Activated T-helper 1 cell treated with anti-CD3 and anti-CD28 coated beads, Interleukin-12 subunit alpha, Interleukin-12 subunit beta, Interleukin-2, Interleukin-4 antibody, amounts not matched to agents 30 ng/mL and 10 ng/mL and 1 ng/mL, durations not matched to agents 14 hours and 24 hours and 36 hours (primary cell): ENCODE measurements at places on chromosomes 12 and 14. TPM values are rescaled to one million over a fixed set of nuclear protein-coding genes. Genes with fewer than 3 reads are reported as not detected.

DNA sequence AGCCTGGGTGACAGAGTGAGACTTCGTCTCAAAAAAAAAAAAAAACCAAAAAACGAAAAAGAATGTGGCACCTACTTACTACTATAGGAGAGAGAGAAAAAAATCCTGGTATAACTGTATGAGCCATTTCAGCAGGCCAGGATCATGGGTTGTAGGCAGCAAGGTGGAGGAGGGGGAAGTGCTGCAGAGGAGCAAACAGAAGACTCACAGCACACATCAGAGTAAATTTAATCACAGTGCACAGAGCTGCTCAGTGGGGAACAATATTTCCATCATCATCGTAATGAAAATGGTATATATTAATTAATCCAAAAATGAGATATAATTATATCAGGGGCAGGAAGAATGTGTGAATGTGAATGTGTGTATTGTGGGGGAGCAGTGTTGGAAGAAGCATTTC is 175.8 kb downstream of the SLC2A13 start:
- H3K27ac ChIP-seq: no peak overlapping the region
- H3K27me3 ChIP-seq: no peaks in the 10 kb centered on the region
- H3K36me3 ChIP-seq: no peaks in the 10 kb centered on the region
- no peaks in the 10 kb centered on the region for H3K4me1 ChIP-seq
- DNase-seq: no peak

Gene DAAM1
- total RNA-seq: 4.2 and 5.3 TPM in 2 replicates

DNA sequence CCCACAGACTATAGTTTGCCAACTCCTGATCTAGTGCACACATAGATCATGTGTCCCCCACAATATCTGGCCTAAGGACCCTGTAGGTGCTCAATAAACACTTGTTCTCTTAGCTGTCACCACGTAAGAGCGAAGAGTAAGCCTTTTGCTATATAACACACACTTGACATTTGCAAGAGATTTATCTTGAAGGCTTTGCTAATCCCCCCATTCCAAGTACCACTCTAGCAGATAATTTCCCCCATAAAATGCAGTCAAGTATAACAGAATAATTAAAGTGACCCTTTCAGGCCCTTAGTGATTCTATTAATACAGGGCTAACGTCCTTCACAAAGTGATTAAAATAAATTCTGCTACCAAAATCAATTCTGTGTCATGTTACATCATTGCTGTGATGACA is 87.5 kb downstream of the PLXNC1 start:
- no peak for DNase-seq
- no peaks in the 10 kb centered on the region for H3K4me1 ChIP-seq
- H3K36me3 ChIP-seq: peaks cover 37% of the 10 kb centered on the region
- H3K4me3 ChIP-seq: no peak overlapping the region

Gene NGDN
- 80.1 and 84.5 TPM in 2 replicates for total RNA-seq

DNA sequence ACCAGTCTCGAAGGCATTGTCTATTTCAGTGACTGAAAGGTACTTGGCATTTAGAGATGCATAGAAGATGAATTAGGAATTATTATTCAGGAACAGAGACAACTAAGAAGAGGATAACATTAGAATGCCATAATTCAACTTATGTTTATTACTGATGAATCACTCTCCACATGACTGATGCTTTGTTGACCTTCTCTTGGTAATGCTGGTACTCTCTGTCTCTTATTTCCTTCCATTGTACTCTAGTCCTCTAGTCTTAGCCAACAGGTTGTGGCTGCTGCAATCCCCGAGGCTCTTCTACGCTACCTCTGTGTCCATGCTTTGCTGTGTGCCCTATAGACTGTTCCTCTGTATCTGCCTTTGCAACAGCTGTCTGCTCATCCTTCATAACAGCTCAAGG is 652.9 kb downstream of the NRXN3 start:
- no peak overlapping the region for H3K4me3 ChIP-seq
- DNase-seq: no peak
- H3K27ac ChIP-seq: no peak overlapping the region
- H3K27me3 ChIP-seq: no peaks in the 10 kb centered on the region
- no peaks in the 10 kb centered on the region for H3K36me3 ChIP-seq

Gene CACNA1C
- 0.18 and 0.27 TPM in 2 replicates for total RNA-seq

GRCh38 chr12:91952916-91953315 is 192.7 kb downstream of the BTG1 start:
- no peaks in the 10 kb centered on the region for H3K36me3 ChIP-seq
- DNase-seq: no peak
- H3K4me1 ChIP-seq: peaks cover 5% of the 10 kb centered on the region
- no peak overlapping the region for H3K27ac ChIP-seq

GRCh38 chr14:56002876-56003625 is 115.2 kb upstream of the PELI2 start:
- H3K27me3 ChIP-seq: peaks cover 25% of the 10 kb centered on the region
- H3K36me3 ChIP-seq: peaks cover 2% of the 10 kb centered on the region
- no peak overlapping the region for H3K27ac ChIP-seq
- H3K4me1 ChIP-seq: peaks cover 38% of the 10 kb centered on the region
- DNase-seq: peak; percentile 25
- no peak overlapping the region for H3K4me3 ChIP-seq

- DNase-seq: no peak
- no peak overlapping the region for H3K27ac ChIP-seq
- no peaks in the 10 kb centered on the region for H3K36me3 ChIP-seq
- no peak overlapping the region for H3K4me3 ChIP-seq
These were observed 841.5 kb upstream of the FLRT2 start for GRCh38 chr14:84688297-84689025.

DNA sequence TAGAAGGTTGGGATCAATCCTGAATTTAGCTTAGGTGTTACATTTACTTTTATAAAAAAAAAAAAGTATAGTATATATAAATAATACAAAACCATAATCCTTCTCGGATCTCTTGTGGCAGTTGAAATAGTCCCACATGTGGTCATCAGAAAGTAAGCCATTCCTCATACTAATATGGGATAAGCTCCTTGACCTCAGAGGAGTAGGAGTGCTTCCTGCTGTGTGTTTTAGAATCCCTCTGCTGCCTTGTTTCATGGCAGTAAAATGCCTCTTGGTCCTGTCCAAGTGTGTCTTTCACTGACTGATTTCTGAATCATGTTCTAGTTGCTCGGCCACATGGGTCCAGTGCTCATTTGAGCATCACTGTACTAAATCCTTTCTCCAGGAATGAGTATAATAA is 117.0 kb downstream of the NTN4 start:
- H3K36me3 ChIP-seq: no peaks in the 10 kb centered on the region
- no peak overlapping the region for H3K27ac ChIP-seq
- H3K4me3 ChIP-seq: no peak overlapping the region
- no peaks in the 10 kb centered on the region for H3K4me1 ChIP-seq
- peaks cover 5% of the 10 kb centered on the region for H3K27me3 ChIP-seq

GRCh38 chr14:103207388-103208072 is 84.3 kb downstream of the TNFAIP2 start:
- peaks cover 36% of the 10 kb centered on the region for H3K27me3 ChIP-seq
- no peak overlapping the region for H3K27ac ChIP-seq
- no peaks in the 10 kb centered on the region for H3K4me1 ChIP-seq
- no peak for DNase-seq
- peaks cover 2% of the 10 kb centered on the region for H3K36me3 ChIP-seq

GRCh38 chr12:53353257-53353655 is 17.1 kb upstream of the SP7 start:
- H3K36me3 ChIP-seq: no peaks in the 10 kb centered on the region
- H3K27me3 ChIP-seq: no peaks in the 10 kb centered on the region
- DNase-seq: no peak
- peaks cover 10% of the 10 kb centered on the region for H3K4me1 ChIP-seq
- H3K27ac ChIP-seq: no peak overlapping the region

DNA sequence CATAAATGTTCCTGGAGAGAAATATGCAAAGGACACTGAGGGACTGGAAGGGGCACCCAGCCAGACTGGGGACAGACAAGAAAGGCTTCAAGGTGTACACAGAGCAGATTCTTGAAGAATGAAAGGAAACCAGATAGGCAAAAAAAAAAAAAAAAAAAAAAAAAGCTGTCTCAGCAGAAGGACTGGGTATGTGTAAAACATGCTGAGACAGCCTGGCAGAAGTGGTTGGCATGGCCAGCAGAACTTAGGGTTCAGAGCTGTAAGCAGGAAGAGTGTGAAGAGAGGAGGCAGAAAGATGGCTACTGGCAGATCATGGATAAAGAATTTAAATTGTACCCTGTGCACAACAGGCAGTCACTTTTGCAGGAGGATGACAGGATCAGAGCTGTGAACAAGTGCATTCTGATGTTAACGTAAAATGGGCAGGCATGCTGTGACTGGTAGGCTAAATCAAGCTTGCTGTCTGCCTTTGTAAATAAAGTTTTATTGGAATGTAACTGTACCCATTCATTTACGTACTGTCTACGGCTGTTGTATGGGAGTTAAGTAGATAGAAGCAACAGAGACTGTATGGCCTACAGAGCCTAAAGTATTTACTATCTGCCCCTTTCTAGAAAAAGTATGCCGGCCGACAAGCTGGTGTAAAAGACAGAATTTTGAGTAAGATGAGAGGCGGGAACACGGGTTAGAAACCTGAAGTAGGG is 42.2 kb downstream of the UBR7 start:
- H3K36me3 ChIP-seq: peaks cover 17% of the 10 kb centered on the region
- H3K27ac ChIP-seq: no peak overlapping the region
- no peaks in the 10 kb centered on the region for H3K27me3 ChIP-seq
- H3K4me1 ChIP-seq: no peaks in the 10 kb centered on the region

- H3K27ac ChIP-seq: no peak overlapping the region
- H3K4me1 ChIP-seq: peaks cover 50% of the 10 kb centered on the region
- H3K27me3 ChIP-seq: no peaks in the 10 kb centered on the region
- H3K36me3 ChIP-seq: peaks cover 50% of the 10 kb centered on the region
- H3K4me3 ChIP-seq: peak overlapping the region; percentile 97
These were observed 2.0 kb downstream of the DDIT3 start for GRCh38 chr12:57518176-57518919.

- peak; percentile 88 for DNase-seq
- peak within 1 kb of the TSS; percentile 99 for H3K27ac ChIP-seq
- peak within 1 kb of the TSS; percentile 100 for H3K4me3 ChIP-seq
- peaks cover 24% of the 10 kb centered on the region for H3K36me3 ChIP-seq
- no peaks in the 10 kb centered on the region for H3K27me3 ChIP-seq
These were observed at the start of gene PPP1CC for GRCh38 chr12:110742718-110743570. PPP1CC (minus strand) TSS chr12:110742891; CDS start chr12:110742707, 184 bp downstream.

Gene FBXO34
- 24.7 and 26.6 TPM in 2 replicates for total RNA-seq

Gene SLC25A21
- total RNA-seq: not detected in 2 replicates

Gene FZD10
- total RNA-seq: not detected in 2 replicates

- H3K36me3 ChIP-seq: no peaks in the 10 kb centered on the region
- H3K27me3 ChIP-seq: no peaks in the 10 kb centered on the region
- no peak for DNase-seq
- H3K27ac ChIP-seq: no peak overlapping the region
These were observed 202.6 kb upstream of the ALG10B start for GRCh38 chr12:38113991-38114390.

Gene GPD1
- total RNA-seq: 0.29 and 0.88 TPM in 2 replicates

Gene SYNDIG1L
- total RNA-seq: not detected in 2 replicates

GRCh38 chr12:110591451-110592051 is 8.4 kb upstream of the PPTC7 start:
- H3K4me3 ChIP-seq: no peak overlapping the region
- peak overlapping the region; percentile 87 for H3K27ac ChIP-seq
- no peaks in the 10 kb centered on the region for H3K36me3 ChIP-seq
- peaks cover 22% of the 10 kb centered on the region for H3K4me1 ChIP-seq
- no peak for DNase-seq

DNA sequence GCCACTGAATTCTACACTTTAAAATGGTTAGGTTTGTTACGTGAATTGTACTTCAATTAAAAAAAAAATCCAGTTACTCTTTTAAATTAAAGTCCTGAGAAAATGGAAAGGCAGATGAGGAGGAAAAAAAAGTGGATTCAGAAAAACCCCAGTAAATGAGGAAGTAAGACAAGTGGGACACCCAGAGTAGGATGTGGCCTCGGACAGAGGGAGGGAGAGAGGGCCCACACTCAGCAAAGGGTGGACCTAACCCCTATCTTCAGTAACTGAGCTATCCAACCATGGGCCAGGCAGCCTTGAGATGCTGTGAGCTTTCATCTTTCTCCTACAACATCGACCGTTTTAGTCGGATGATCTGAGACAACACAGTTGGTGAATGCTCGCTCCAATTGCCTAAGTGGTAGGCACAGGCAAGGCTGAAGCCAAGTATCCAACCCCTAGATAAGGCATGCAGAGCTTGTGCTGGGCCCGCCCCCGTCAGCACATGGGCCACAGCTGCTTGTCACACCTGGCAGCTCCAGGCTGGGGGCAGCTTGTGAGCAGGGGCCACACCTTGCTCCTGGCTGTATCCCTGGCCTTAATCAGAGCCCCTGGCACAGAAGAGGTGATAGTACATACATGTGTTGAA is 142.1 kb downstream of the TTC7B start:
- no peaks in the 10 kb centered on the region for H3K36me3 ChIP-seq
- DNase-seq: no peak
- no peaks in the 10 kb centered on the region for H3K27me3 ChIP-seq
- peaks cover 32% of the 10 kb centered on the region for H3K4me1 ChIP-seq
- no peak overlapping the region for H3K4me3 ChIP-seq

Gene SLC6A13
- total RNA-seq: 0.27 and 0.44 TPM in 2 replicates

GRCh38 chr14:61932974-61933373 is 170.8 kb downstream of the SNAPC1 start:
- no peak overlapping the region for H3K4me3 ChIP-seq
- H3K36me3 ChIP-seq: no peaks in the 10 kb centered on the region
- H3K4me1 ChIP-seq: no peaks in the 10 kb centered on the region
- H3K27ac ChIP-seq: no peak overlapping the region
- H3K27me3 ChIP-seq: peaks cover 7% of the 10 kb centered on the region

DNA sequence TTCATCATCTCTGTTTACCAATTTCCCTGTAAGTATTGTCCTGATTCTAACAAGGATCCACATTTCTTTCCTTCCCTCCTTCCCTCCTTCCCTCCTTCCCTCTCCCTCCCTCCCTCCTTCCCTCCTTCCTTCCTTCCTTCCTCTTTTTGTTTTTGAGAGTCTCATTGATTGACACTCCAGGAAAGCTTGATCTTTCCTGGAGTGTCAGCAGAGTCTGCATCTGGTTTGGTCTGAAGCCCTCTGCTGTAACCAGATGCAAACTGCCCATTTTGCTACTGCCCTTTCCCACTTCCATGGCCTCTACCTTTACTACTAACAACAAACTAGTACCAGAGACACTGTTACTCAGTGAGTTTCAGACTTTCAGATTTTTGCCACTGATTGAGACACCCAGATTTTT is 14.4 kb upstream of the OR6C65 start:
- H3K36me3 ChIP-seq: no peaks in the 10 kb centered on the region
- H3K27me3 ChIP-seq: peaks cover 2% of the 10 kb centered on the region
- no peaks in the 10 kb centered on the region for H3K4me1 ChIP-seq
- no peak for DNase-seq

- H3K4me3 ChIP-seq: peak overlapping the region; percentile 23
- peak overlapping the region; percentile 3 for H3K27ac ChIP-seq
- H3K36me3 ChIP-seq: no peaks in the 10 kb centered on the region
- peaks cover 17% of the 10 kb centered on the region for H3K27me3 ChIP-seq
- H3K4me1 ChIP-seq: peaks cover 17% of the 10 kb centered on the region
These were observed 24.2 kb upstream of the INF2 start for GRCh38 chr14:104665114-104665656.

Gene TAS2R8
- not detected in 2 replicates for total RNA-seq

- no peaks in the 10 kb centered on the region for H3K27me3 ChIP-seq
- no peaks in the 10 kb centered on the region for H3K4me1 ChIP-seq
- peaks cover 13% of the 10 kb centered on the region for H3K36me3 ChIP-seq
- DNase-seq: no peak
- no peak overlapping the region for H3K4me3 ChIP-seq
- H3K27ac ChIP-seq: no peak overlapping the region
These were observed 21.6 kb downstream of the PYM1 start for GRCh38 chr12:55906056-55906455.

Gene POLE2
- 46.8 and 46.9 TPM in 2 replicates for total RNA-seq

Gene LMO3
- total RNA-seq: not detected in 2 replicates

Gene KCNMB4
- 0.17 and 0.80 TPM in 2 replicates for total RNA-seq

Gene PLD4
- total RNA-seq: 0.10 and 0.21 TPM in 2 replicates

GRCh38 chr14:66507181-66507721 is 696 bp upstream of the GPHN start:
- H3K4me3 ChIP-seq: peak overlapping the region; percentile 93
- peaks cover 5% of the 10 kb centered on the region for H3K36me3 ChIP-seq
- H3K27ac ChIP-seq: peak overlapping the region; percentile 96
- peaks cover 34% of the 10 kb centered on the region for H3K4me1 ChIP-seq
